ENCODE measurements at places on chromosomes 12 and 14. TPM values are rescaled to one million over a fixed set of nuclear protein-coding genes. Genes with fewer than 3 reads are reported as not detected.

Gene FAM186B
- 0.72 TPM for total RNA-seq

Gene NCKAP5L
- total RNA-seq = 34.8 TPM

Gene SLC39A5
- not detected for total RNA-seq

Gene SPATA7
- total RNA-seq = 29.2 TPM

Gene CCDC92
- 29.5 TPM for total RNA-seq

Gene PCED1B
- total RNA-seq = 0.29 TPM

Gene SCNN1A
- 0.36 TPM for total RNA-seq

Gene NPFF
- total RNA-seq = not detected

Gene KCNH5
- total RNA-seq = not detected

Gene DDX47
- 63.6 TPM for total RNA-seq

Gene CPNE6
- total RNA-seq = not detected

Gene ACVRL1
- 11.5 TPM for total RNA-seq

Gene TTLL5
- 28.3 TPM for total RNA-seq

Gene TTC6
- total RNA-seq = under 0.01 TPM

Gene SERPINA1
- 0.29 TPM for total RNA-seq

Gene AGAP2
- total RNA-seq = 0.72 TPM

Gene HOXC12
- total RNA-seq = under 0.01 TPM

Gene FOXN4
- not detected for total RNA-seq

Gene MAPKAPK5
- 32.9 TPM for total RNA-seq

Gene KRT85
- total RNA-seq = not detected

Gene KRT71
- total RNA-seq = not detected

Gene SERPINA12
- total RNA-seq = not detected

Gene PRB2
- total RNA-seq = not detected

Gene NR1H4
- total RNA-seq = not detected

Gene GMFB
- 98.8 TPM for total RNA-seq

Gene ACOT6
- total RNA-seq = not detected

Gene NANOG
- under 0.01 TPM for total RNA-seq

Gene AQP6
- total RNA-seq = not detected

Measured in osteoblast (primary cell).